Activated T-helper 1 cell treated with anti-CD3 and anti-CD28 coated beads, Interleukin-2, amount 50 U/mL, for 16 hours (primary cell): ENCODE measurements at places on chromosomes 2 and 18.

GRCh38 chr2:568639-569235, 108.5 kb downstream of the TMEM18 start:
- no peak for DNase-seq

GRCh38 chr18:37447962-37448888, 117.4 kb downstream of the CELF4 start:
- DNase-seq, result no peak

DNA sequence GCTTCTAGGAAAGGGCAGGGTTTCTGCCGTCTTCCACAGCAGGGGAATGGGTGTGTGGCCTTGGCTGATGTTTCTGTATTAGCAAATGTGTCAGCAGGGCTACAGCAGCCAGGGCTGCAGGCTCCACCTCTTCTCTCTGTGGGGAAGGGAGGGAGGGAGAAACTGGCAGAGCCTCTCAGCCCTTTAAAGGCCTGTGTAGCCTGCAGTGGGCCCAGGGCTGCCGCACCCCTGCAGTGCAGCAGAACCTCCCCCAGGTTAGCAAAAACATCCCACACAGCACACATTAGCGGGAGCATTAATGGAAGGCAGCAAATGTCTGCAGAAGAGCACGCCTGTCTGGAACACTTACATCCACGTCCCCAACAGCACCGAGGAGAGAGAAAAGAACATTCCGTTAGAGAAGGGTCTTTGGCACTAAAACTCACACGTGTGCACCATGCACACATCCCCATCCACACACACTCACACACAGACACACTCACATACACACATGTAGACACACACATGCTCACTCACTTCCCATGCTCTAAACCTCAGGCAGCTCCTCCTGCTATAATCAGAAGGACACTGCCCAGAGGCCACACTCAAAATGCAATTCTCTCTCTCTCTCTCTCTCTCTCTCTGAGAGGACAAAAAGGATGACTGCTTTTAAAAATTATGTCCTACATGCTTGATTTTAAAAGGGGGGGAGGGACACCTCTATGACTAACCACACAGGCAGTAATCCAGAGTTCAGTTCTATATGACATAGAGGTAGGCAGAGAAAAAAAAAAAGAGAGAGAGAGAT, 24.1 kb downstream of the MRPL35 start:
- DNase-seq, result no peak

- no peak for DNase-seq
Observed at GRCh38 chr2:165283342-165283741, 44.1 kb downstream of the SCN2A start.

- DNase-seq, result no peak
Observed at GRCh38 chr2:144004742-144005141, 515.2 kb downstream of the ZEB2 start.

- no peak for DNase-seq
Observed at GRCh38 chr2:54947646-54948045, 102.6 kb downstream of the RTN4 start.

DNA sequence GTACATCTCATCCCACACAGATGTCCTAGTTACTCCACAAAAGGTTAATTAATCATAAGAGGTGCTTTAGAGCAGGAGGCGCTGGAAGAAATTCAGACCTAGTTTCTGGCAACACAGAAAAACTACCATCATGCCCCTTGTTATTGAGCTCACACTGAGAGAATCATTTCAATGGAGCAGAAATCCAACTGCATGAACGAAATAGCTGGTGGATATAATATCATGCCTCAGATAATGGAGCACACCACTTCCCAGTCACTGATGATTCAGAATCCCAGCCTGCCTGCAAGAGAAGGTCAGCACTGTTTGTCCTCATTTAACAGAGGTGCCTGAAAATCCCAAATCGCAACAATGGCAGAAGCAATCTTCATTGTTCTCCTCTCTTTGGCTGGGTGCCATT, 125.8 kb upstream of the CREB1 start:
- DNase-seq, result no peak
